ENCODE measurements at places on chromosomes 2 and 18.
A peak's percentile ranks its signal among the peaks of the same experiment; 100 is the strongest.

DNA sequence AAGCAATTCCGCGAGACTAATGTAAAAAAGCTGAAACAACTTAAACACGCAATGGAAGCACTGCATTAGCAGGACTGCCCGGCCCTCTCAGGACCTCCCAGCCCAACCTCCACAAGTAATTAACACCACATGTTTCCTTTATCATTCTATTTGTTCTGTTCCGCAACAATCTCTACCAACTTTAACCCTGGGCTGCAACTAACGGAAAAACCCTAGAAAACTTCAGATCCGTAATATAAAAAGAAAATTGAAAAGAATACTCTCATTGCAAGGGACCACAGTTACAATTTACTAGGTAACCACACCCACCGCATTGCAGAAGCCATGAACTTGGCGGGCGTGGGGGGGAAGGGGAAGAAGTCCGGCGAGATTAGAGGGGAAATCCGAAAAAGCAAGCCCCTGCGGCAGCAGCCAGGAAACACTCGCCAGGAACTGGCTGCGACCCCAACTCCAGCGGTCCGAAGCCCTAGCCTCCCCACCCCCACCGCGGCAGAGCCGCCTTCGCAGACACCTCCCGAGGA lies 1.2 kb downstream of the EPB41L3 start:
- peak; percentile 7 for DNase-seq

DNA sequence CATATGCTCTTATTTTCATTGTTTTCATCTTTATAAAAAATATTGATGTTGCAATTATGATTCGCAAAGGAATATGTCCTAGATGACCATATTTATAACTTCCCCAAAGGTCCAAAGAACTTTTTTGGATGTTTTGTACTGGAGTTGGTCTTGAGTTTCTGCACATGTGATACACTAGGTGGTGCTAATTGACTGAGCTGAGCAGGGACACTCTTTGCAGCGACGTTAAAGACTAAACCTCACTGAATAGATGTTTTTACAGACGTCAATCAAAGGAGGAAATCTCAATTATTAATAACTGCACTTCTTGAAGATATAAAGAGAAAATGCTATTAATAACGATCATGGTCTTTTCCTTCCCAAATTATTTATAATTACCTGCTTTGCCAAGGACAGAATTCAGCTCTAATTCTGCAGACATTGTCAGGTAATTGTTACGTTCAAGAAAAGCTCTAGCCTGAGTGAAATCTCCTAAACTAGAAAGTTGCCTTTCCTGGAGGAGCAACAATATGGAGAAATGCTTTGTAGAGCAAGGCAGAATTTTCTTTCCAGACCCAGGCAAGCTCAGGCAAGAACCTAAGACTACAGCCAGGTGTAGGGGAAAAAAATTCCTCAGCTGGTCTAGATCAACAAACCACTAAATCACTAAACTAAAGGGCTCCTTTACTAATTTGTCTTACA lies 119.3 kb upstream of the RBBP8 start:
- no peak for DNase-seq

DNA sequence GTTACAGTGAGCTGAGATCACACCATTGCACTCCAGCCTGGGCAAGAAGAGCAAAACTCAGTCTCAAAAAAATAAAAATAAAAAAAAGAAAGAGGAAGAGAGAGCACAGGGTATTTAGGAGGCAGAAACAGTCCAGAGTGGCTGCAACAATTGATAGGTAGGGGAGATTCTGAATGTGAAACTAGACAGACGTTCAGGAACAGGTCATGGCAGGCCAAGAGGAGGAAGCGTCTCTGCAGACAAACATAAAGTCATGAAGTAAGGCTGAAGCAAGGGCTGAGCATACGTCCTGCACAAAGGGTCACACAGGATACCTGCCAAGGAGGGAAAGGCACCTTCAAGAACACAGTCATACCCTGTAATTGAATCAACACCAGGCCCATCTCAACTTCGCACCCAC lies 64.1 kb upstream of the ZNF532 start:
- DNase-seq = no peak

GRCh38 chr2:229591611-229592010 lies 122.7 kb downstream of the DNER start:
- DNase-seq = no peak

GRCh38 chr2:225091336-225091735 lies 49.1 kb upstream of the DOCK10 start:
- DNase-seq = no peak

DNA sequence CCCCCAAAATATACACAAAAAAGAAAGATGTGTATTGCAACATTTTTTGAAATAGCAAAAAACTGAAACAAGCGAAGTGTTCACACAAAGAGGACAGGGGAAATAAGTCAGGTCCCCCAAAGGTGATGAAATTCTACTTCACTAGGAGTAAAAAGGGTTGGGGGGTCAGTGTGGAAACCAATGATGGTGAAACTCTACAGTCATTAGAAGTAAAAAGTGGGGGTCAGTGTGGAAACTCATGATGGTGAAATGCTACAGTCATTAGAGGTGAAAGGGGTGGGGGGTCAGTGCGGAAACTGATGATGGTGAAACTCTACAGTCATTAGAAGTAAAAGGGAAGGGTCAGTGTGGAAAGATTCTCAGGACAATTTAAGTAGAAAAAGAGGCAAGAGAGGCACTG lies 298.2 kb downstream of the EIPR1 start:
- DNase-seq = no peak

GRCh38 chr2:106107509-106108131 lies 86.5 kb downstream of the UXS1 start:
- DNase-seq = peak; percentile 64

- no peak for DNase-seq
These were observed 902.6 kb upstream of the GCFC2 start for GRCh38 chr2:76613330-76613729.

- no peak for DNase-seq
These were observed 50.6 kb upstream of the FMNL2 start for GRCh38 chr2:152284398-152284797.

DNA sequence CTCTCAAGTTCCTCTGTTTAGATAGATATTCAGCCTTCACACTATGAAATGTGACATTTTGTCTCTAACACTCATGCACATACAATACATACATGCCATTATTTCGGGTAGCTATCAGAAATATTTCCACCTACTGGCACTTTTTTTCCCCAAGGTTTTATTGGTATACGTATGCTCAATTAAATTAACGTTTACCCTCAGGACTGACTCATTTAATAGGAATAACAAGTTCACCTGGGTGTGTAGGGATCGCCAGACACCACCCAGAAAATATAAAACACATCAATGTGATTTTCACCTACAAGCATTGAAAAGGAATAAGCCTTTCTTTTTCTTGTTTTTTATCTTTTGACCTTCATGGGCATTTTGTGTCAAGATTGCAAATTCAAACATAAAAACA lies 138.5 kb upstream of the EPAS1 start:
- DNase-seq = no peak

GRCh38 chr18:12882453-12883371 lies 1.3 kb downstream of the PTPN2 start:
- DNase-seq = no peak

- no peak for DNase-seq
These were observed 106.9 kb upstream of the PPP1CB start for GRCh38 chr2:28644760-28645159.

DNA sequence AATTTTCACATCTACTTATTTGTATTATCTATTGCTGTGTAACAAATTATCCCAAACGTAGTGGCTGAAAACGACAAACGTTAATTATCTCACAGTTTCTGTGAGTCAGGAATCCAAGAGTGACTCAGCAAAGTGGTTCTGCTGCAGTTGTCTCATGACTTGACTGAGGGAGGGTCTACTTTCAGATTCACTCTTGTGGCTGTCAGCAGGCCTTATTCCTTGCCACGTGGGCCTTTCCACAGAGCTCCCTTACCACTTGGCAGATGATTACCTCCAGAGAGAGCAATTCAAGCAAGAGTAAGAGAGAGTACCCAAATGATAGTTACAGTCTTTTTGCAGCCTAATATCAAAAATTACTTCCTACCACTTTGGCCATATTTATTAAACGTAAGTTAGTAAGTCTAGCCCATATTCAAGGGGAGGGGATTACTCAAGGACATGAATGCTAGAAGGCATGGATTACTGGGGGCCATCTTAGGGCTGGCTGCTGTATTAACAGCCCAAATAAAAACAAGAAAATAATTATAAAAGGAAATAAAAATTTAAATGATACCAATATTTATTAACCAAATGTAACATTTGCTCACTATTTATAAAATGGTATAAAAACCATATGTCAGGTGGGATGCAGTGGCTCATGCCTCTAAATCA lies 48.7 kb upstream of the NBEAL1 start:
- DNase-seq = no peak

DNA sequence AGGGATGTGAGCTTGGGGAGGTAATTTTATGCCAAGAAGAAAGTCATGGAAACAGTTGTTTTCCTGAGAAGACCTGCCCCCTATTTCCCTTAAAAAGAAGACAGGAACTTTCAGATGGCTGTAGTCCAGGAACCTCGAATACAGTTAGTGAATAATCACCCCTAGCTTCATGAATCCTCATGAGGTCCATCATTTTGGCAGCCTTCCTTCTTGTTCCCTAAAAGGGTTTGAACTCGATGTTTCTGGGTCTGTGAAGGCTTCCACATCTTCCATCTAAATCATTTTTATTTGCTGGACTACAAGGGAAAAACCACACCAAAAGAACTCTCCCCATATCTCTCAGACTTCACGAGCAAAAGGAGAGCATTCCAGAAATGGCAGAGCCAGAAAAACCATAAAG lies 290.8 kb downstream of the SLC4A3 start:
- no peak for DNase-seq

- no peak for DNase-seq
These were observed 6.3 kb downstream of the FLACC1 start for GRCh38 chr2:201350879-201351278.

- no peak for DNase-seq
These were observed 5.0 kb downstream of the HAAO start for GRCh38 chr2:42787424-42787787.

DNA sequence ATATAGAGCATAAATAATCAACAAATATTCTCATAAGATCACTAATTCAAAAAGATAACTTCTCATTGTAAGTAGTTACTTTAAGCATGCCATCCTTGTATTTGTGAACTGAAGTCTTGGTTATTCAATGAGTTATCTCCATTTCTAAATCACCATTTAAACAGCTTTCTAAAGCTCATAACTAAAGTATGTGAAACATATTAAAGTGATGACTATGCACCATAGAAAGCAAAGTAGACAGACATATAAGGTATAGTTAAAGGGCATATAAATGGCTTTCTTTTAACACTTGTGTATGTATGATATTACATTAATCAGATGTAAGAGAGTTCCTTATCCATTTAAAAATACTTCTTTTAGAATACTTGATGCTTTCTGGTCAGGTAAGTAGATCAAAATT lies 83.5 kb downstream of the IKZF2 start:
- DNase-seq = no peak

DNA sequence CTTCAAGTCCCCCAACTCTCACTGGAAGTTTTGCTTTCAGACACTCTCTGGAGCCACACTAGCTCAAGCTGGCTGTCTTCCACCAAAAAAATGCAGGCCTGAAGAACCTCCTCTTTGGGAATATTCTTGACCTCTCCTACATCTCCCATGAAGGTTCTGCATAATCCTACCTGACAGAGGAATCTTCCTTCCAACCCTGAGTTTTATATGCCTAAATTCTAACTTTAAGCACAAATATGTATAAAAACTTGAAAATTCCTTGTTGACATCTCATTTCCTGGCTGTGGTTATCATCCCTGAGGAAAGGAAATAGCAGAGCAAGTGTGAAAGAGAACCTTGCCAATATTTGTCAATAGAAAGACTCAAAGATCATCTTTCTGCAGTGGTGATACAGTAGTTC lies 249.0 kb downstream of the LPIN1 start:
- no peak for DNase-seq

GRCh38 chr2:98161186-98161585 lies 74.2 kb downstream of the VWA3B start:
- DNase-seq = no peak

- DNase-seq = no peak
These were observed 325.1 kb upstream of the SLC39A10 start for GRCh38 chr2:195331966-195332365.

GRCh38 chr2:63301481-63301880 lies 250.9 kb downstream of the OTX1 start:
- no peak for DNase-seq

GRCh38 chr2:197480165-197481036 lies 19.2 kb downstream of the HSPD1 start:
- DNase-seq = no peak

DNA sequence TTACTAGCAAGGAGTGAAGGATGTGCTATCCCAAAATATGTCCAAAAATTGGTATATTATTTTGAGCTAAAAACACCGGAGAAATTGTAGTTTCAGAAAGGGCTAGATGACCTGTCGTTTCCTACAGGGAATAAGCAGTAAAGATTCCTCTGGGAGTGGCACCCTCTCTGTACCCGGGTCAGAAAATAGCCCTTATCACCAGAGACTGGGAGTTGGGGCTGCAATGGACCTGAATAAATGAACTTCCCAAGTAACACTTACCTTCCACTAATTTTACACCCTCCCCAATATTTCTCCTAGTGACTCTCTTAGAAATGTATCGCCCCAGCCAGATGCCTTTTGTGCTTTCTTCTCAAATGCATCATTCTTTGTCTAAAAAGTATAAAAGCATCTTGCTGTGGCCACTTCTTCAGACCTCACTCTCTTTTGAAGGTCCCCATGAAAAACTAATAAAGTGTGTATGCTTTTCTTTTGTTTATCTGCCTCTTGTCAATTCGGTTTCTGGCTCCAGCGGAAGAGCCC lies 734 bp upstream of the RMC1 start:
- no peak for DNase-seq

DNA sequence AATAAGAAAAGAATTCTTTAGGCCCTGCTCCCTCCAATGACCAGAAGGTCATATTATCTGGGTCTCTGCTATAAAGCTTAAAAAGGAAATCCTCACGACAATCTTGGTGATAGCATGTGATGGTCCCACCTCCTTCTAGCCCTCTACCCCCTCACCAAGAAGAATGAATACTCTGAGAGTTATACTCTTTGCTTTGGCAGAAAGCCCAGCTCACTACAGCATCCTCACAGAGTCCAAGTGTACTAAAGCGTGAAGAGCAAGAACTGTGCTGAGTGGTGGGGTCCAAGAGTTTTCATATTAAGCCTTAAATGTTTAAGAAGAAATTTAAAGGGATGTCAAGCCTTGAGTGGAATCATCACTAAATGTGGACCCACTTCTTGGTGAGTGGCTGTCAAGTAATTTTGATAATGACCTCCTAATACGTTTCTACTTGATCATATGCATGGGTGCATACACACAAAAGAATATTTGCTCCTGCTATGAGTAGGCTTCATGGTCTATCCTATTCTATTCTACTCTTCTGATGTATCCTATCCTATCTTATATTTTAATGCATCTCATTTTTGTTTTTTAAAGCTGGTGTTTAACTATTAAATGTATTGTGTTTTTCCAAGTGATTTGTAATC lies 16.5 kb upstream of the SERPINB7 start:
- DNase-seq = no peak

DNA sequence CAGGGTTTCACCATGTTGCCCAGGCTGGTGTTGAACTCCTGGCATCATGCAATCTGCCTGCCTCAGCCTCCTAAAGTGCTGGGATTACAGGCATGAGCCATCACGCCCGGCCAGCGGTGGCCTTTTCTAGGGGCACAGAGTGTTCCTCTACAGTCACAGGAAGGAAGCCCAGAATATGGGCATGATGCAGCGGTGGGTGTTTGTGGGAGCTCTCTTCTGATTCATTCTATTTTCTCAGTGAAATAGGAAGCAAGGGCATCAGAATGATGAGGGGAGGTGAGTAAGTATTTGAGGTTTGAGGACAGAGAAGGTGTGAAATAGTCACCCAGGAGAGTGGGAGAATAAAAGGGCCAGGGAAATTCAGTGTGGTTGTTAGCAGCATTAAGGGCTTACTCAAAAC lies 70.3 kb upstream of the PSME4 start:
- peak; percentile 31 for DNase-seq

- no peak for DNase-seq
These were observed 212.9 kb downstream of the CYP26B1 start for GRCh38 chr2:71934595-71935261.
